ENCODE measurements at places on chromosomes 3 and 15.

- DNase-seq = no peak
Measured at GRCh38 chr3:47613722-47614121, 35.1 kb upstream of the CSPG5 start.

DNA sequence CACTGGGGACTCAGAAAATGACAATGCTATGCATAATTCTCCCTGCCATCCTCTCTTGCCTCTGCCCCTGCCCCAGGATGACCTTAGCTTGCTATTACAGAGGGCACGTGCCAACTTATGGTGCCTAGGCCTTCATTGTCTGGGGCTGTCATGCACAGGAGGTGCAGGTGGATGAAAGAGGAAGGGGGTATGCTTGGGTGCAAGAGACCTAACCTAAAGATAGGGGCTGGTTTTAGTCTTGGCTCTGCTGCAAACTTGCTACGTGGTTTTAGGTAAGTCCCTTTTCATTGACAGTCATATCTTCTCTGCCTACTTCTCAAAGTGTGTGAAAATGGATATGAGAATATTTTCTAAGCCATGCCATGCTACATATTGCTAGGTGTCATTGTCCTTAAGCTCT lies 161.3 kb downstream of the EPHB1 start:
- DNase-seq = no peak

DNA sequence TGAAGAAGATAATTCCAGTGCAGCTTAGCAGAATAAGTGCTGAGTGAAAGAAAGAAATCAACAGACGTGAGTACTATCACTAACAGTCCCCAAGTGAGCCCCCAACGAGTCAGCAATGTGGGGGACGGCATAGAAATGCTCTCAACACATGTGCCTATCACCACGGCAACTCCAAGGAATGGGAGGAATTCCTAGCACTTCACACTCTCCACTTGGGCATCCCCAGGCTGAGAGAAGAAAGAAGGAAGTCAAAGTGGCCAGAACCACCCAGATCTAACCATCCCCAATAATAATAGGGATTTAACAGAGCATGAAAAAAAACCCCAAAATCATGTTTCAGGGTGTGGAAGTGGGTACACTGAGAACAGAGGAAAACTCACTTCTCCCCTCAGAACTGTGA lies 29.3 kb upstream of the CPNE4 start:
- no peak for DNase-seq

DNA sequence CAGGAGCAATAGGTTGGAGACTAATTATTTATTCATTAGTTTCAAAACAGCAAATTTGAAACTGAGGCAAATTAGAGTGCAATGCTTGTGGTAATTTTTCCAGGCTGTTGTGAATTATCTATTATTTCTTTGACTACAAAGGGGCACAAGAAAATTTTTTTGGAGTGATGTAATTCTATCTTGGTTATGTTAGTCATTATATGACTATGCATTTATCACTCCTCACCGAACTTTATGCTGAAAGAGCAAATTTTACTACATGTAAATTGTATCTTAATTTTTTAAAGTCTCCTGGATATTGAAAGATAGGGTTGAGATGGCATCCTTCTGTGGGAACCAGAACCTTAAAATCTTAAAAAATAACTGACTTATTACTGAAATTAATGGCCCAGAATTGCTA lies 320.0 kb upstream of the ROBO1 start:
- DNase-seq = no peak

- no peak for DNase-seq
Measured at GRCh38 chr3:36221975-36222374, 158.3 kb upstream of the STAC start.

DNA sequence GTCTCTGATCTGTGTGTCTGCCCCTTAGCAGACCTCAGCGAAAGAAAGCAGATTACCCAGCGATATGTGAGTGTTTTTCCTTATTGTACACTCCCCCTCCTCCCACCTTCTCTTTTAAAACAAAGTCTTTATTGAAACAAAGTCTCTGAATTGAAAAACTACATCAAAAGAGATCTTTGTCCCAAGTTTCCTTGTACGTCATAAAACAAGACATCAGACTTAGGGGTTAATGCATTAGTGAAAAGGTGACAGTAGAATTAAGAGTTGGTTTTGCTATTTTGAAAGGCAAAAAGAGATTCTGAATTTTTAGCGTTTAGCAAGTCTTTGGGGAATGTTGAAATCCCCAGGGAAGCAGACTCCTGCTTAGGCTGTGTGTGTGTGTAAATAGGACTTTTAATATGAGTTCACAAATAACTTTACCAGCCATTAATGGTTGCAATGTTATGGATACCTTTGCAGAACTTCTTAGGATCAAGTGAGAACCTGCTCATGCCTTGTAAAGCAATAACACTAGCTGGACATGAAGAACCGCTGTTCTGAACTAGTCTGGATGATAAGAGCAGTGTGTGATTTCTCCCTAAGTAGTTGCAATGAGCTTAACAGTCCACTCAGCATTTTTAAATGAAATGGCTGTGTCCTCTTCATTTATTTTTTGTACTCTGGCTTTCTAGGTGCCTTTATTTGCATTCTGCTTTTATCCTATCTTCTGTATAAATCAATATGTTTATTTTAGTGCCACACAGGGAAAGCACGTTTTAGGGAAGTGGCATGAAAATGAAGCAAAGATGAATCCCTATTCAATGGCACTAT lies 136.6 kb downstream of the MCTP2 start:
- DNase-seq = no peak

DNA sequence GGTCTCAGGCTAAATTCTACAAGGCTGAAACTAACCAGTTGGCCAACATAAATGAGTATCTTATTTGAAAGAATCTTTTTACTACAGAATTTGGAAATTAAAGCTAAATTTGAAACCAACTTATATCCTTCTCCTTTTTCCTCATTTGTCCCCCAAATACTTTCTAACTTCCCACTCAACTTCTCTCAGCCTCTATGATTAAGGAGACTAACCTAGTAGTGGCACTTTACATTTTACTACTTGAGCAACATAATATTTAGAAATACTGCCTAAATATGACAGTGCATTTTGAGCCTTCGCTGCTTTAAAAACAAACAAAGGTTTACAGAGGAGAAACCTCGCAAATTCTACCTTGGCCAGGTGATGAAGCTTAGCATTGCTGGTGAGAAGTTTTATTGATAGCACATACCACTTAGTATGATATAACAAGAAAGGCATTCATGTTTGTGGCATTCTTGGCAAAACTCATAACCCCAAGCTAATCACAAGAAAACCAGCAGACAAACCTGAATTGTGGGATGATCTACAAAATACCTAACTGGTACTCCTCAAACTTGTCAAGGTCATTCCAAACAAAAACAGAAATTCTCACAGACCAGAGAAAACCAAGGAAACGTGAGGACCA lies 432.1 kb upstream of the CFAP20DC start:
- DNase-seq = no peak

- DNase-seq = no peak
Measured at GRCh38 chr3:53318522-53318921, 28.8 kb downstream of the DCP1A start.

- DNase-seq = no peak
Measured at GRCh38 chr15:68695061-68695595, 116.3 kb downstream of the CORO2B start.

GRCh38 chr15:59313641-59314332 lies 58.9 kb downstream of the MYO1E start:
- no peak for DNase-seq

- no peak for DNase-seq
Measured at GRCh38 chr15:31327669-31328427, 1.2 kb downstream of the KLF13 start.

GRCh38 chr3:197289726-197290125 lies 8.7 kb downstream of the DLG1 start:
- no peak for DNase-seq

GRCh38 chr3:53776494-53777101 lies 69.6 kb downstream of the CHDH start:
- DNase-seq = no peak

DNA sequence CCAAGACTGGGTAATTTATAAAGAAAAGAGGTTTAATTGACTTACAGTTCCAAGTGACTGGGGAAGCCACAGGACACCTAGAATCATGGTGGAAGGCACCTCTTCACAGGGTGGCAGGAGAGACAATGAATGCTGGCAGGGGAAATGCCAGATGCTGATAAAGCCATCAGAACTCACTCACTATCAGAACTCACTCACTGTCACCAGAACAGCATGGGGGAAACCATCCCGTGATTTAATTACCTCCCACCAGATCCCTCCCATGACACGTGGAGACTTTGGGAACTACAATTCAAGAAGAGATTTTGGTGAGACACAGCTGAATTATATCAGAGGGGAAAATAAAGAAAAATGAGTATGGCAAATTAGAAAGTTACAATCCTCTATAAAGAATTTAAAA lies 310.9 kb downstream of the BCHE start:
- no peak for DNase-seq

DNA sequence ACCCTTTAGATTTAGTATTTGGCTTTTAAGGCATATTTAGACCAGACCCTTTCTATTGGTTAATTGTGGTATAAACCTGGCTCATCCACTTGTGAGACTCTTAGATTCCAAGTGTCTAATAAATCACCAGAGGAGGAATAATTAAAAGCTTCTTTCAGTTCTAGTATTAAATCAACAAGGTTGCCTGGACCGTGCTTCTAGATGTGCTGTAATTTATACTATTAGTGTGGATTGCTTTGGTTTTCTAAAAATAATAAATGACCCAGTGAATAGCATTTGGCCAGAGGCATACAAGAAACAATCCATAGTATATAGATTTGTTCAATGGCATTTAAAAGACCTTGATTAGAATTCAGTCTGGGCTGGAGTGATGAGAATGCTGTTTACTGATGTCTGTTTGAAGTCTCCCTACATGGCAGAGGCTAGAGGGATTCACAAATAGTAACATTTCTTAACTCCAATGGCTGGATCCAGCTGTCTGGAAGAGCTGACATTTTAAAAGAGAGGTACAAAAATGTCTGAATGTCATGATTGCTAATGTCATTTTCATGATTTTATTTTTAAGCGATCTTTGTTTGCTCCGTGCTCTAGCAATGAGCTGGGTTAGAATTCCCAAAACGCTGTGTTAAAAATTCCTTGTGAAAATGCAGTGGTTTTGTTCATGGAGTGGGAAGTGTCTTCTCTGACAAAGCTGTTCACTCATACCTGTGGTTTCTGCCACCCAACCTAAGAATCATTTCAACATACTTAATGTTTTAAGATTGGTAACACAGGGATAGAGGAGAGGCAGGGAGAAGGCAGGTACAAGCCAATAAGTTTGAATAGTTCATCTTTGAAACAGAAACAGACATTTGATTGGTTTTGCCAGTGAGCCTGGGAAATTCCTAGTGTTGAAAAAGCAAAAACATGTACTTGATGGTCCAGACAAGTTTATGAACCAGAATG lies 89.9 kb downstream of the RBMS3 start:
- DNase-seq = no peak

GRCh38 chr3:48285675-48286074 lies 44.8 kb downstream of the ZNF589 start:
- DNase-seq = no peak

- DNase-seq = no peak
Measured at GRCh38 chr3:176964661-176965060, 232.6 kb downstream of the TBL1XR1 start.

- DNase-seq = no peak
Measured at GRCh38 chr3:61914276-61914675, 352.9 kb downstream of the PTPRG start.

GRCh38 chr3:100844063-100844936 lies 135.0 kb downstream of the TFG start:
- DNase-seq = no peak

GRCh38 chr3:143192193-143192592 lies 72.6 kb downstream of the CHST2 start:
- DNase-seq = no peak

DNA sequence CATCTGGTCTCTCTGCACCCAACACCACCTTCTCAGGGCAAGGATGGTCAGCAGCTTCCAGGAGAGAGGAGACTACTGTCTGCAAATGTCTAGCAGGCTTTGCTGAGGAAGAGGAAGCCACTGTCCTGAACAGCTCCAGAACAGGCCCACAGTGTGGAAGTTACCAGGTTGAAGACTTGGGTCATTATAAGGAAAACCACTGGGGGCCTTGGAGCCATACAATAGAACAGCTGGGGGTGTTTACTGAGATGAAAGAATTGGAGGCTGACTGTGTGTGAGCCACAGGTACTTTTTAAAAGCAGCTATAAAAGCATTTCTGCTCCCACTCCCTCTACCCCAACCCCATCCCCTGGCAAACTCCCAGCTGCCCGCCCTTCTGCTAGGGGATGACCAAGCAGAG lies 24.2 kb downstream of the SRGAP3 start:
- no peak for DNase-seq
